T-helper 2 cell (primary cell): ENCODE measurements at places on chromosomes 13 and 19.

GRCh38 chr13:89352384-89352783, 1681.2 kb downstream of the SLITRK5 start:
- no peak for DNase-seq

- no peak for DNase-seq
These were observed 41.9 kb downstream of the ANKRD10 start for GRCh38 chr13:110872768-110873638.

- no peak for DNase-seq
These were observed 3.1 kb upstream of the JSRP1 start for GRCh38 chr19:2259336-2259735.

DNA sequence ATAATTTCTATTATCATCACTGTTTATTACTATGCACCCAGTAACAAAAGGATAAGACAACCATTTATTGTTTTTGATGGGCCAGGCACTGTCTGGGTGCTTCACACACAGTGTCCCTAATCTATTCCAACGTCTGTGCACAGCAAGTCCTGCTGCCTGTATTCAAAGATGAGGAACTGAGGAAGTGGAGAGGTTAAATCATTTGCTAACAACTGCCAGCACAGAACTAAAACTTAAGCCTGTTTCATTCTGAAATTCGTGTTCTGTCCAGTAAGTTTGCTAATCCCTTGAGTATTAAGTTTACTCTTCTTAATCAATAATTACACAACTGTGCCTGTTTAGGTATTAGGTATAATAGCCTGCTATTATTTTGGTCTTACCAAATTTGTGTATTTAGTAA, 41.9 kb downstream of the TEX26 start:
- no peak for DNase-seq

DNA sequence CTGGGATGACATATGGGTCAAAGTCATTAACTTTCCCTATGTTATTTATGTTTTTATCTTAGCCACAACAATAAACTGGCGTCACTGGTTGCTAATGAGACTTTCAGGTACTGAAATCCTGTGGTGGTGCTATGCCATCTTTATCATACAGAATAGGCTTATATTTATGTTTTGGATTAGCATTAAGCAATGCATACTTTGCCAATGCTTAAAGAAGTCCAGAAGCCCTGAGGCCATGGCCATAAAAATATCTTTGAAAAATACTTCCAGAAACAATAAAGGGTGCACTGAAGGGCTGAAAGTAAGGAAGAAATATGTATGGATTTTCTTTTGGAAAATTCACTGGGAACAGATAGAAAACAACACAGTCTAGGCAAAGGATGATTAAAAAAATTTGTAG, 304.6 kb upstream of the SLC10A2 start:
- DNase-seq, result no peak

- DNase-seq, result no peak
These were observed 185.7 kb downstream of the PTPRS start for GRCh38 chr19:5154799-5155426.

GRCh38 chr13:112782429-112783010, 92.7 kb downstream of the ATP11A start:
- no peak for DNase-seq

- DNase-seq, result no peak
These were observed at the start of gene CRB3 for GRCh38 chr19:6464070-6464873. Gene CRB3 (plus strand): TSS chr19:6464271. CDS start chr19:6464702, 431 bp downstream.

DNA sequence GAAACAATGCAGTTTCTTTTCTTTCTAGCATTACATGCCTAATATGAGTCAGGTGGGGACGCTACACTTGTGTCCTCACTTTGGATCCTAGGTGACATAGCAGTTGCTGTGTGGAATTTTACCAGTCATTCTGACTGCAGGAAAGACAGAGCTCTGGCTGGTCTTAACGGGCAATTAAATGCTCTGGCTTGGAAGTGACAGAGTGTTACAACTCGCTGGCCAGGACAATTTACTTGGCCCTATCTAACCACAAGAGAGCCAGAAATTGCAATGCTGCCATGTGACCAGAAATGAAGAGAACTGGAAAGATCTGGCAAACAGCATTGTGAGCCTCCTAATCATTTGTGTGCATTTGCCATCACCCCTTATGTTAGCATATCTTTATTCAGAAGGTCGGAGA, 351.1 kb downstream of the DCT start:
- no peak for DNase-seq
